ENCODE measurements at places on chromosomes 13 and 19.
A peak's percentile ranks its signal among the peaks of the same experiment; 100 is the strongest.

GRCh38 chr19:40638327-40638726 lies 37.2 kb downstream of the LTBP4 start:
- DNase-seq = no peak

- DNase-seq = no peak
These were observed 75.1 kb downstream of the COL4A2 start for GRCh38 chr13:110382229-110382628.

- no peak for DNase-seq
These were observed 580 bp downstream of the AP2A1 start for GRCh38 chr19:49767381-49767780.

GRCh38 chr19:33254245-33254824 lies 28.7 kb upstream of the SLC7A10 start:
- DNase-seq = no peak

DNA sequence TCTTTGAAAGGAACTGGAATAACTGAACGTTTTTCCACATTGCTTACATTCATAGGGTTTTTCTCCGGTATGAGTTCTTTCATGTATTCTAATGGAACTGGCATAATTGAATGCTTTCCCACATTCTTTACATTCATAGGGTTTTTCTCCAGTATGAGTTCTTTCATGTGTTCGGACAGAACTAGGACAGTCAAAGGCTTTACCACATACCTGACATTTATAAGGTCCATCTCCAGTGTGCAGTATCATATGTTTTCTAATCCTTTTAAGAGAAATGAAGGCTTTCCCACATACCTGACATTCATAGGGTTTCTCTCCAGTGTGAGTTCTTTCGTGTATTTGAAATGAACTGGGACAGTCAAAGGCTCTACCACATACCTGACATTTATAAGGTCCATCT lies 24.7 kb downstream of the ZNF564 start:
- DNase-seq = no peak

- no peak for DNase-seq
These were observed 905.6 kb upstream of the SPRY2 start for GRCh38 chr13:81246556-81246955.

GRCh38 chr13:37621811-37622361 lies 23.3 kb upstream of the POSTN start:
- DNase-seq = peak; percentile 46

- DNase-seq = no peak
These were observed 32.0 kb downstream of the SLC7A9 start for GRCh38 chr19:32837531-32837930.

DNA sequence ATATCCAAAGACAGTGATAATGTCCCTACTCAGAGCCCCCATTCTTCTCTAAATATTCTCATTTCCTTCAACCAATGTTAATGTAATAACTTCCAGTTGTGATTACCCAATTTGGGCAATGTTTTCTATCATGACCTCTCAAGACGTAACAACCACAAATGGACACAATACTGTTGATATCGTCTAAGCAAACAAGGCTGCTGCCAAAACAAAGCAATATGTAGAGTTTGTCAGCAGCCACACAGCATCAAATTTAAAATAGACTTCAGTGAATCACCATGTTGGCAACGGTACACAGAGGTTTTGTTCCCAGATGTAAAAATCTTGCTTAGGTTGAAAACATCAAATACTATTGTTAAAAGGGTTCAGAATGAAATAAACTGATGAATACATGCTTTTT lies 205.1 kb downstream of the DACH1 start:
- DNase-seq = peak; percentile 13

- DNase-seq = no peak
These were observed 252.2 kb downstream of the TSHZ3 start for GRCh38 chr19:31096935-31097545.

DNA sequence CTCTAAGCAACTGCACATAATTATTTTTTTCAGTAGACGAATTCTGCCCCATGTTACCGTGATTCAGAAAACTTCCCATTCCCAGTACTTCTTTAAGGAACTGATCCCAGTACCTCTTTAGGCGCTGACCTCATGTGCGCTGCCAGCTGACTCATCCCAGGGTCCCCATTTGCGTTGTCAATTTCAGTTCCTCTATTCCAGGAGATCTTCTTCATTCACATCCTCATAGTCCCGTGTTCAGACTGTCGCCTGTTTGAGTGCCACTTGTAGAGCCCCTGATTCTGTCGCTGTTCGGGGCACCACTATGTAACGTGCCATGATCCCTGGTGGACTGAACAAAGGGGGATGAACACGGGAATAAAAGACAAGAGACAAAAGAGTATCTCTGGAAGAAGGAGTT lies 16.4 kb downstream of the FPR3 start:
- no peak for DNase-seq

GRCh38 chr13:71864094-71864985 lies 2.7 kb downstream of the DACH1 start:
- DNase-seq = no peak

DNA sequence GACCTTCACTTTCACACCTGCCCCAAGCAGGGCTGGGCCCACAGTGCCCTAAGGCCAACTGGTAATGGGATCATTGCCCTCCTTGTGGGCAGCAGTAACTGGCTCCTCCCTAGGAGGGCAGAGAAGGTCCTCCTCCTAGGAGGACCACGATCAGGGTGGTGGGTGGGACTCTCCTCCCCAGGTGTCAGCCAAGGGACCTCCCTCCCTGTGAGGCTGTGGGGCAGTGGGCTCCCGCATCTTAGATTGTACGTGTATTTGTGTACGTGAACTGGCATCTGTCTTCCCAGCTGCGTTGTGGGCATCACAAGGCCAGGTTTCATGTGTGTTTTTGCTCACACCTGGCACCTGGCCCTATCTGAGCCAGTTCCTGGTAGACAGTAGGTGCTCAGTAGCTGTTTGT lies 111.8 kb downstream of the SOX1 start:
- no peak for DNase-seq

GRCh38 chr13:106402866-106403265 lies 132.6 kb downstream of the EFNB2 start:
- DNase-seq = no peak

DNA sequence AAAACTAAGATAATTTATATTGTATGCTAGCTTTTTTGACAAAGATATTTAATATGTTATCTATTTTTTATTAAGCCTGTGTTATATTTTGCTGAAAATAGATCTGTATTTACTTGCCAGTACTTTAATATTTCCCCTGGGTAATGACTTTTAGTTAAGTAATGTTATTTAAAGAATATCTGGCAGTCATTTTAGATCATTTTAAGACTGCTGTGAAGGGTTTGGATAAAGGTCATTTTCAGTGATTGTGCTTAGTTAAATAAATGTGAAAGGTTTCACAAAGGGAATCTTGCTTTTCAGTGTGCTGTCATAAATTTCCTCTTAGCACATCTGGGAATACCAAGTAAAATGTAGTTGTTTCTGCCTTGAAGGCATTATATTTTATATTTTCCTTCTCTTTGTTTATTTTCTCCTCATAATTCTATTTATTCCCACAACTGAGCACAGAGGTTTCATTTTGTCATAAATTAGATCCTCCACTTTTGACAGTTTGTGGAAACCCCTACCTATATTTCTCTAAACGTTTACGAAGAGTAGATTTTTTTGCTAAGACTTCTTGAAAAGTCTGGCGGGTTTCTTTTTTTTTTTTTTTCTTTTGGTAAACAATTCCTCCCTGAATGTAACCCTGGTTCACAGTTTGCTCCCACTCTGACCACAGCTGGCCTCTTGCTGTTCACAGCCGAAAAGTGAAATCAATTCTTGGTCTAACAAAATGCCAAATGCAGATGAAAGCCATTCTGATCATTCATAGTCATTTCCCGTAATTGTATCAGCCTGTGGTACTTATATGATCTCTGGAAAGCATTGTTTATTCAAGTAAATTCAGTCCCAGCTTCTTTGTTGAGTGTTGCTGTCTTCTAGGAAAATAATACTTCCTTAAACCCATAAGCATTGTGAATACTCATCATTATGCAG lies 87.8 kb downstream of the MAB21L1 start:
- no peak for DNase-seq

DNA sequence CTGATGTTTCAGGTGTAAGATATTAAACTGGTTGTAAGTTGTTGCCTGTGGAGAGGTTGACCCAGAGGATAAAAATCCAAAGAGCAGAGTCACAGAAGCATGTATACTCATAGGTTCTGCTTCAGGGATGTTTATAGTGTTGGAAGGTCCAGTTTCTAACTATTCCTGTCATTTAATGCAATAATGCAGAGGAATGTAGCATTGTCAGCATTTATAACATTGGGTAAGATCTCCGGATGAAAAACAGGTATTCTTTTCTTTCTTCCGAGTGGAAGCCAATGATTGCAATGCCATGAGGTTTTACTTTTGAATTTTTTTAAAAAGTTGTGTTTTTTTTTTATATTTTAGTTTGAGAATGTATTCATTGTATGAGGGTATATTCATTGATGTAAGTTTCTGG lies 771.0 kb downstream of the PCDH9 start:
- DNase-seq = no peak

GRCh38 chr13:89082623-89083022 lies 1411.5 kb downstream of the SLITRK5 start:
- DNase-seq = no peak

- peak; percentile 45 for DNase-seq
These were observed 65.9 kb downstream of the KCNRG start for GRCh38 chr13:50080911-50081678.

DNA sequence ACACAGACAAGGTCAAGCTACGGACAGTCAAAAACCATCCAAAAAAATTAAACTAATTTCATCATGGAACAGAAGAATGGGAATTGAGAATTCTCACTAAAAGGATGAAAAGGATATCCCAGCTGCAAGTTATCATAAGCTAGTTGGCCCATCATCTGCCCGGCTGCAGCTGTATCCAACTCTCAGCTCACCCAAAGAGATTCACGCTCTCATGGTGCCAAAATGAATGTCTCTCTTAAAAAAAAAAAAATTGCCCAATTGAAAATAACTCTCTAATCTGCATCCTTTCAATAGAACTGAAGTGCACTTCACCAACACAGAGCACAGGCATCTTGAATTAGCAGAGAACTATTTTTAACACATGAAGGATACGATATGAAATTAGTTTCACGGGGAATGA lies 20.0 kb downstream of the ENOX1 start:
- DNase-seq = peak; percentile 64

- DNase-seq = no peak
These were observed 2.2 kb downstream of the ELOF1 start for GRCh38 chr19:11556634-11557420.

- no peak for DNase-seq
These were observed 29.4 kb downstream of the MARK4 start for GRCh38 chr19:45280471-45280961.

DNA sequence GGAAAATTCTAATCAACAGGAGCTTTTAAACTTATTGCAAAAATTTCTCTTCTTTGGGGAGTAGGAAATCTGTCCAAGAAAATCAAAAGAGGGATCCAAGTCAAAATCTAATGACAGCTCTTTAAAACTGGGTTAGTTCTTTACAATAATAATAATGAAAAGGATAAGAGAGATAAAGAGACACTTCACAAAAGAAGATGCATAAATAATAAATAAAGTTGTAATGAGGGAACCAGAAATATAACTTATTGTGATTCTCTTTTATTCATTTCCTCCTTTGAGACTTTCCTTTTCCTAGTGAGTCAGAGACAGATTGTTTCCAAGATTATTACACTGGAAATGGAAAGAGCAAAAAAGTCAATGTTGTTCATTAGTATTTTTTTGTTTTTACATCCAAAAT lies 1029.3 kb downstream of the PCDH17 start:
- DNase-seq = no peak

DNA sequence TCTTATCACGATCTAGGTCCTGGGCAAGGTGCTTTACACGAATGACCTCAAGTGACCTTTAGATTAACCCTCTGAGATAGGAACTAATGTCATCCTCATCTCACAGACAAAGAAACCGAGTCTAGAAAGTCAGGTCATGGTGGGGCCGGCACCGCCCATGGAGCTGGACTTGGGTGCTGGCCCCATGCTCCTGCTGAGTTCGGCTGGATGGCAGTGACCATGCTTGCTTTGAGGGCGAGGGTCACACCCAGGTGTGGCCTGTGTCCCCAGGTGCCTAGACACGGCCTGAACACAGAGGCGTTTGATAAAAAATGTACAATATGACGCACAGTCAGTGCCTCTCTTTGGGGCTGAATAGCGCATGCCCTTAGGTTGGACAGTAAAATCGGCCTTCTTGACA lies 26.8 kb downstream of the COL4A2 start:
- no peak for DNase-seq

DNA sequence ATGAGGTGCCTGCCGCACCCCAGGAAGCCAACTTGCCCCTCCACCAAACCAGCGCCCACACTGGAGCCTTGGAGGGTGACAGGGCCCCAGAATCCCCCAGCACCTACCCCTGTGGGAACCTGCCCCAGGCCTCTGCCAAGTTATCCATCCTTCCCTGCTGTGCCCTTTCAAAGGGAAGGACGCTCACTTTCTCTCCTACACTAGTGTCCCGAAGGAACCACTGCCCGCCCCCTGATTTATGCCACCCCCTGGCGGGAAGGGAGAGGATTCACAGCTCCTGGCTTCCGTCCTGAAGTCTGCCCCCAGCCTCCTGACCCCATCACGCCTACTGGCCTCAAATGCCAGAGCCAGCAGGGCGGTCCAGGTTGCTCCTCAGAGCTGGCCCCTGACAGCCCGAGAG lies 1.4 kb downstream of the EVI5L start:
- peak; percentile 16 for DNase-seq

- DNase-seq = no peak
These were observed 33.6 kb downstream of the TSHZ3 start for GRCh38 chr19:31315652-31316051.

- DNase-seq = no peak
These were observed 87.4 kb upstream of the TEX29 start for GRCh38 chr13:111233080-111233479.

- DNase-seq = no peak
These were observed 233.9 kb downstream of the ABCC4 start for GRCh38 chr13:95067303-95067702.

DNA sequence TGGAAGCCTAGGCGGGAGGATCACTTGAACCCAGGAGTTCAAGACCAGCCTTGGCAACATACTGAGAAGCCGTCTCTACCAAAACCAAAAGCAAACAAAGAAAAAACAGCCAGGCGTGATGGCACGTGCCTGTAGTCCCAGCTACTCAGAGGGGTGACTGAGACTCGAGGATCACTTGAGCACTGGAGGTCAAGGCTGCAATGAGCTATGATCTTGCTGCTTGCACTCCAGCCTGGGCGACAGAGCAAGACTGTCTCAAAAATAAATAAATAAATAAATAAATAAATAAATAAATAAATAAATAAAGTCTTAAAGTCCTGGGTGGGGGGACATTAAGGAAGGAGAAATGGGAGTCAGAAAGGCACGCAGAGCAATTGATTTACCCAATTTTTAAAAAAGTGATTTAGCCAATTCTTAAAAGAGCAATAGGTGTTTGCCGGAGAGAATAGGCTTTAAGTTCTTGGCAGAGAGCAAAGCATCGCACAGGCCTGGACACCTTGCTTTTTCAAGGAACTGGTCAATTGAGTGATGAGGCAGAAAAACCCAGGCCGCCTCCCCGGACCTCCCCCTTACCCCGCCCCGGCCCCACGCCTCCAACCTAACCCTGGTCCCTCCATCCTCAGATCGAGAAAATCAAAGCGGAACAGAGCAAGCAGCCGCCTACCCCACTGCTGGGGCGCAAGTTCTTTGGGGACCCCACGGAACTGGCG lies 9.5 kb upstream of the SHKBP1 start:
- no peak for DNase-seq

GRCh38 chr13:109700176-109700575 lies 86.2 kb downstream of the IRS2 start:
- no peak for DNase-seq

- DNase-seq = no peak
These were observed 17.5 kb downstream of the SYDE1 start for GRCh38 chr19:15124572-15125231.
